ENCODE measurements at places on chromosomes 12 and 14. TPM values are rescaled to one million over a fixed set of nuclear protein-coding genes. Genes with fewer than 3 reads are reported as not detected.

GRCh38 chr12:89105243-89105642, 247.1 kb downstream of the DUSP6 start:
- no peak for DNase-seq

- DNase-seq, result no peak
These were observed 524 bp downstream of the KMT5A start for GRCh38 chr12:123384318-123384993.

GRCh38 chr12:40107803-40108620, 2.1 kb upstream of the SLC2A13 start:
- DNase-seq, result no peak

DNA sequence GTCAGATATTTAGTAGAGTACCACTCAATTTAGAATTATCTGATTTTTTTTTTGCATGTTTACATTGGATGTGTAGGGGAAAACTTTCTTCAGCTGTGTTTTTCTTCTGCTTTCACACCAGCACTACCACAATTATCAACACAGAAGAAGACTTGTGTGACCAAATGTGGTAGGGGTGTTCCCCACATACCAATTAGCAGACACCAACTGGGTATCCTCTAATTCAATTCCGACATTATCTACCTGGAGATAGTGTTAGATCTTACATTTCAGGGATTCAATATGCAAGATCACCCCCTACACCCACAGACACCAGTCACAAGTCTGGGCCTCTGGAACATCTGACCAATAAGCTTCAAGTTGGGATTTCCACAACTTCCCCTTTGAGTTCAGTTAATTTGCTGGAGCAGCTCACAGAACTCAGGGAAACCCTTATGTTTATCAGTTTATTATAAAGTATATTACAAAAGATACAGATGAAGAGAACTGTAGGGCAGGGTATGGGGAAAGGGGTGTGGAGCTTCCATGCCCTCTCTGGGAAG, 4.1 kb upstream of the KLRG1 start:
- DNase-seq, result no peak

- peak; percentile 74 for DNase-seq
These were observed 22.8 kb upstream of the USP44 start for GRCh38 chr12:95573951-95574576.

GRCh38 chr12:92002673-92003382, 142.8 kb downstream of the BTG1 start:
- no peak for DNase-seq

GRCh38 chr12:70553391-70553859, 83.8 kb downstream of the PTPRB start:
- DNase-seq, result no peak

DNA sequence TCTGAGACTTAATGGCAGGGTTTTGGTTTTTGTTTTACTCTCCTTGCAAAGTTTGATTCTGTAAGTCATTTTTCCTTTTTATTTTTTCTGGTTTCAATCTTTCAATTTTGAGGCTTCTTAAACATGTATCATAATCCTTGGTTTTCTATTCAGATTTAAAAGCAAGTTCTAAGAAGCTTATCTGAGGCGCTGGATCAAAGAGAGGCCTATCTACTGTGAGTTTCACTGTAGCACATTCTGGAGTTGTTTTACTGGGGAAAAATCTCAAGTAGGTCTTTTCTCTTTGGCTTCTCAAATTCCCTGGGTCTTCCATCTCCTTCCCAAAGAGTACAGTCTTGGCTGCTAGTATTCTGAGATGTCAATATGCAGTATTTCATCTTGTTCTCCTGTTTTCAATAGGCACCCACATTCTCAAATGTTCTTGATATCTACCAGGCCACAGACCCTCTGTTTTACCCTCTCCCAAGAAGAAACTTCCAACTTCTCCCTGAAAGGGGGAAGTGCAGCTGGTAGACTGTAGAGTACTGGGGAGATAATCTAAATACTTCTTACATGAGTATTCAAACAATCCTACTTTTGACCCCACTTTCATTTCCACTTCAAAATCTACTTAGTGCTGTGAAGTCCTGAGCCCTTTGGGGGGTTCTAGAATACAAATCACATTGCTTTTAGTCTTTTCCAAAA, 10.9 kb upstream of the CATSPERB start:
- no peak for DNase-seq

- peak; percentile 75 for DNase-seq
These were observed 1.5 kb upstream of the KCNH3 start for GRCh38 chr12:49537231-49537751.

DNA sequence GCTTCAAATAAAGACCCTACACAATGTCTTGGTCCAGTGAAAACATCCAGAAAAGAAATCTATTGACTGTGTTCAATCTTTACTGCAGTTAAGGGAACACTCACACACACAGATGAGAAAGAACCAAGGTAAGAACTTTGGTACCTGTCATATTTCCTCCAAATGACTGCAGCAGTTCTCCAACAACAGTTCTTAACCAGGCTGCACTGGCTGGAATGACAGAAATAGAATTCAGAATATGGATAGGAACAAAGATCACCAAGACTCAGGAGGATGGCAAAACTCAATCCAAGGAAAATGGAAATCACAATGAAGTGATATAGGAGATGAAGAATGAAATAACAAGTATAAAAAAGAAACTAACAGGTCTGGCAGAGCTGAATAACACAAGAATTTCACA, 36.6 kb downstream of the ADAM20 start:
- no peak for DNase-seq

DNA sequence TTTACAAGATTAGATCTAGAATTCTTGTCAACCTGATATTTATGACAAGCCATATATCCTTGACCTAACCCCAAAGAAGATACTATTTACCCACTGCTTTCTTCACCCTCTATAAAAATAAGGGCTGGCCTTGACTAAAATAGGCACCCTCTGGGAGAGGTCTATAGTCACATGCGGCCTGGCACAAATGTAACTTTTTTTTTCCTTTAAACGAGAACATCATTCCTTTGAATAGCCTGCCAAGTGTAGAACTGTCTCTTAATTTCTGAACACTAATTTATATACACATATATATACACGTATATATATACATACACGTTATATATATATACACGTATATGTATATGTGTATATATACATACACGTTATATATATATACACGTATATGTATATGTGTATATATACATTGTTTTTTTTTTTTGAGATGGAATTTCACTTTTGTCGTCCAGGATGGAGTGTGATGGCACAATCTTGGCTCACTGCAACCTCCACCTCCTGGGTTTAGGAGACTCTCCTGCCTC, 18.6 kb downstream of the PPTC7 start:
- DNase-seq, result no peak

DNA sequence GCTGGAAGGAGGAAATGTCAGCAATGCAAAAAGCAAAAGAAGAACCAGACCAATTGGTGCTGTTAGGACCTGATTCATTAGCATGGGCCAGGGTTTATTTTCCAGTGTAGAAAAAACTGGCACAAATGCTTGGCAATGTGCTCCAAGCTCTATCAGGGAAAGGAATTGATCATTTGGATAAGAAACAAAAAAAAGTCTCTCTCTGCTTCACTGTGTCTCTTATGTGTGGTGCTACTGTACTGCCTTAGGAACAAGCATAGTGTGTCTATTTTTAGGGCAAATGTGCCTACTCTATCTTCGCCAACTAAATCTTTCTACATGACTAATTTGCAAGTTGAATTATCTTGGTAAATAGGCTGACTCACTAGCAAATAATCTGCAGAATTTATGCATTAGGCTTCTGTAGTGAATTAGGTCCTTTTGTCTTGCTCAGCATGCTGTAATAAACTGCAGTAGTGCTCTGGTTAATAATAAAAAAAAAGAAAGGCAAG, 236.7 kb downstream of the MDGA2 start:
- DNase-seq, result no peak

DNA sequence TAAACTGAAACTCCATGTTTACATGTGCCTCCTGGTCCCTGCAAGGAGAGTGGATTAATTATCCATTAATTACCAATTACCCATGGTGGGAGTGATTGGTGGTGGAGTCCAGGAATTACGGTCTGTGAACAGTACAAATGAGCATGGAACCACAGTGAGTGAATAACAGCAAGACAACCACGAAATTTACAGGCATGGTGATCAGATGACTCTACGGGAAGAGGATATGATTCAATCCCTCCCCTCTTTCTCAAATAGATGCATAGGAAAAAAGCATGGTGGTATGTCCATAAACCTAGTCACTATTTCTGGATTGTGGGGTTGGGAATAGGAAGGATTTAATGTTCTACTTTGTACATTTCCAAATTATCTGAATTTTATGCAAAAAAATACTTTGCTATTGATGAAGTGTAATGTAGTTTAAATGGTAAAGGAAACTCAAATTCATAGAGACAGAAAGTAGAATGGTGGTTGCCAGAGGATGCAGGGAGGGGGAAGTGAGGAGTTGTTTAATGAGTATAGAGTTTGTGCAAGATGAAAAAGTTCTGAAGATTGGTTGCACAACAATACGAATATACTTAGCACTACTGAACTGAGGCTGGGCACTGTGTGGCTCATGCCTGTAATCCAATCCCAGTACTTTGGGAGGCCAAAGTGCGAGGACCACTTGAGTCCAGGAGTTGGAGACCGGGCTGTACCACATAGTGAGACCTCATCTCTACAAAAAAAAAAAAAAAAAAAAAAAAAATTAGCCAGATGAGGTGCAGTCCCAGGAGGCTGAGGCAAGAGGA, 41.2 kb upstream of the C12orf75 start:
- DNase-seq, result no peak

DNA sequence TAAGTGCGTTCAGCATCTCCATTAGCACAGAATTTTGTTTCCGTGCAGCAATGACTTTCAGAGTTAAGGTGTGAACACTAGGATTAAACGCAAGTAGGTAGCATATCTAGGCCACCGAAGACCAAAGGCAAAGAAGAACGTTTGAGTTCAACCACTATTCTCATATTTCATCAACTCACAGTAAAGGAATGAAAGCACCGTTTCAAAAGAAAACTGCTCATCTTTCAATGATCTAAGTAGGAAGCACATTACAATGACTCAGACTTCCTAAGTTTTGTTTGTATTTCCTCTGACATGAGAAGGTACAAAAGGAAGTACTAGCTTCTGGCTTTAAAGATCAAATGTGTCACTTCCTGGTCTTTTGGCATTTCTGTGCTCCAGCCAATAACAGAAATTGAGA, 57.6 kb downstream of the ACADS start:
- DNase-seq, result no peak

DNA sequence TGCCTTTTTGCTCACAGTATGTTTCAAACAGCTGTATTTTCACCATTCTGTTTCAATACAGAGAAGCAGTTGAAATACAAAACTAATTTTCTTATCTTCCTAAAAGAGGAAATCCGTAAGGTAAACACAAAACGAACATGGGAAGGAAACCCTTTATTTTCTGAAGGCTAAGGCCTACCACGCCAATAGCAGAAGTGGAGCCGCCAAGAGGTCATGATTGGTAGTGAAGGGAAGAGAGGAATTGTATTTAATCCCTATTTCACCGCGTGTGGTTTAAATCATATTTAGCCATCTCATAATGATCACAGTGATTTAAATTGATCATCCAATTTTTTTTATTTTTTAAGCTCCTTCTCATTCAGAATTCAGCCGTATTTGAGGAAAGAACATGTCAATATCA, 398.2 kb downstream of the PRKD1 start:
- peak; percentile 33 for DNase-seq

Gene ADAMTS20
- total RNA-seq, result 0.90 TPM

Gene RBP5
- total RNA-seq, result 1.9 TPM

Gene RIPK3
- total RNA-seq, result not detected

Gene CACNA2D4
- total RNA-seq, result 0.22 TPM

Gene RPS6KL1
- total RNA-seq, result 5.4 TPM

Gene MFAP5
- not detected for total RNA-seq

All from H7 (cell line).